ENCODE measurements at places on chromosomes 2 and 18. TPM values are rescaled to one million over a fixed set of nuclear protein-coding genes. Genes with fewer than 3 reads are reported as not detected.

Gene ERICH2
- total RNA-seq: not detected

DNA sequence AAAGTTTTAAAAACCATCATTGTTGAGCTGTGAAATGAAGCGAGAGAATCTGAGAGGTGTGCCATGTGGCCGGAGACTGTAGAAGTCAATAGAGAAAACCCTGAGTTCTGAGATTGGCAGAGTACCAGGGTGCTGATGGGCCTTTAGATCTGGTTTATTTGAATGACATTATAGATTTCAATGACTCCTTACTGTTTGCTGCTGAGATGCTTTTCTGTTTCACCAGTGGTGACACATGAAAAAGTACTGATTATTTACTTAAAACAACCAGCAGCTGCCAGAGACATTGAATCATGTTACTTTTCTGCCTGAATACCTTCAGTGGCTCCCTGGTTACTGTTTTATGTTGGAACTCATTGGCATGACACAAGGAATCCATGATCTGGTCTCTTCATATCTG is 602.7 kb upstream of the ZNF804A start:
- no peak for DNase-seq

GRCh38 chr2:6992794-6993228 is 75.6 kb downstream of the RNF144A start:
- DNase-seq: no peak

Gene RGPD3
- 0.27 TPM for total RNA-seq

DNA sequence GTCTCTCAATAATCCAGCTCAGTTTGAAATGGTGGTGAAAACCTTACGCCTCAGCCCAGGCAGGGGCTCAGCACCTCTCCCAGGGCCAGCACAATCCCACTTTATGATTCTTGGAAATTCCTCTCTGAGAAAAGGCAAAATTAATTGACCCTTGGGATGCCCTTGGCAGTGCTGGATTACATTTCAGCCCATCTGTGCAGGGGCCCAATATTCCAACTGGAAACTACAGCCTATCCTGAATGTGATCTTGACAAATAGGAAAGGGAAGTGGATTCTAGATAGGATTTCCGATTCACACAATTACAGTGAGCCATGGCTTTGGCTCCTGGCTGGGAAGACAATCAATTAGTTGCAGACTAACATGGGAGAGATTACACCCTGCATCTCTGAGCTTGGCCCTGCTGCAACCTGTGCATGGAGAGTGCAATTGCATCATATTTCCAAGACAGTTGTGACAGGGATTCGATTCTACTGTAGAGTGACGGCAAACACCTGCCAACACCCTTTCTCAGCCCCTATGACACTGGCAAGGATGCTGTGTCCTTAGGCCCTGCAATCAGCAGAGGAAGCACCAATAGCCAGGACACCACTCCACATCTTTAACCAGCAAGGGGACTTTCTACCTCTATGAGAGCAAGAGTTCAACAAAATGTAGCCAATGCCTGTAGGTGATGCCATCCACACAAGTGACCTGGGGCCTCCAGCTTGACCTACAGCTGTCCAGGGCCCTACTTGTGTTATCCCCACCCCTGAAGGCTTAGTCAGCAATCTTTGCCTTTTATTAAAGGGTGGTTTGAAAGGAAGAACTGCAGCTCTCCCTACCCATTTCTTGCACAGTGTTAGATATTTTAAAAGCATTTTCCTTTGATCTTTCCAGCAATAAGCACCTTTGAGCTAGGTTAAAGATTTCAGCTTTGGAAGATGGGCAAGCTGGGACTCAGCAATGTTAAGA is 187.2 kb upstream of the HS6ST1 start:
- no peak for DNase-seq

DNA sequence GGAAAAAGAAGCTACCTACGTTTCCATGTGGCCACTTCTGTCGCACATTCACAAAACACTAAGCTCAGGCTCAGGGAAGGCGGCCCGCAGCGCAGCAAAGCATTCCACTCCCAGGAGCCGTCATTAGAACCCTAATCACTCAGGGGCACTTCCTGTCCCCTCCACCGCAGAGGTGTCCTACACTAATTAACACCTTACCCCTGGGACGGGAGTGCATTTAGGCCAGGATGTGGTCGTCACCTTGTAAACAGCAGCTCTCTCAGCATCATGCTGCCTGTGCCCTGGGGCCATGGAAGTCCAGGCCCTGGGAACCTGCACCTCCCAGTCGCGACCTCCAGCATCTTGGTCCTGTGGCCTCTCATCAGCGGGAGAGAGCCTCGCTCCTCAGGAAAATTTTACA is 359.8 kb upstream of the SALL3 start:
- DNase-seq: no peak

DNA sequence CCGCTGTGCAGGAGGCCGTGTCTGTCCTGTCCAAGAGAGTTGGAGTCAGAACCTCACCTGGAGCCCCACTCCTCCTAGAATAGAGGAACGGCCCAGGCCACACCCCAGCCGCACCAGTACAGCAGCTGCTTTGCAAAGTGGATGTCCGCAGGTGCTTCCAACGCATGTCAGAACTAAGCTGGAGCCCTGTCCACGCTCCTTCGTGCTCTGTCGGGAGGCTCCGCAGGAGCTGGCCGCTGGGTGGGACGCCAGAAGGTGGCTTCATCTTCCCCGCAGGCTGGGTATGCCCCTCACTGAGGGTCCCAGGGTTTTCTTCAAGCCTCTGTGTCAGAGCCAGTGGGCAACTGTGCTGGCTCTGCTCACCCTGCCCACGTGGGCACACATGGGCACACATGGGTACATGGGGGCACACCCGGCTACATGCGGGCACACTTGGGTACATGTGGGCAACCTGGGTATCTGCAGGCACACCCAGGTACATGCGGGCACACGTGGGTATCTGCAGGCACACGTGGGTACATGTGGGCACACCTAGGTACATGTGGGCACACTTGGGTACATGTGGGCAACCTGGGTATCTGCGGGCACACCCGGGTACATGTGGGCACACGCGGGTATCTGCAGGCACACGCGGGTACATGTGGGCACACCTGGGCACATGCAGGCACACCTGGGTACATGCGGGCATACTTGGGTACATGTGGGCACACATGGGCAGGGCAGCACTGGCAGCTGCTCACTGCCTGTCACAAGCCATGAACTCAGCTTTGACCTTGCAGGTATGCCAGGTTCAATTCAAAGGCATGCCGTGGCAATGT is 67.1 kb upstream of the CTDP1 start:
- no peak for DNase-seq

GRCh38 chr2:102593516-102593915 is 25.8 kb upstream of the SLC9A2 start:
- DNase-seq: no peak

GRCh38 chr2:37706334-37707183 is 35.1 kb upstream of the CDC42EP3 start:
- DNase-seq: no peak

- no peak for DNase-seq
Observed at GRCh38 chr2:128054104-128054885, 26.4 kb upstream of the SAP130 start.

DNA sequence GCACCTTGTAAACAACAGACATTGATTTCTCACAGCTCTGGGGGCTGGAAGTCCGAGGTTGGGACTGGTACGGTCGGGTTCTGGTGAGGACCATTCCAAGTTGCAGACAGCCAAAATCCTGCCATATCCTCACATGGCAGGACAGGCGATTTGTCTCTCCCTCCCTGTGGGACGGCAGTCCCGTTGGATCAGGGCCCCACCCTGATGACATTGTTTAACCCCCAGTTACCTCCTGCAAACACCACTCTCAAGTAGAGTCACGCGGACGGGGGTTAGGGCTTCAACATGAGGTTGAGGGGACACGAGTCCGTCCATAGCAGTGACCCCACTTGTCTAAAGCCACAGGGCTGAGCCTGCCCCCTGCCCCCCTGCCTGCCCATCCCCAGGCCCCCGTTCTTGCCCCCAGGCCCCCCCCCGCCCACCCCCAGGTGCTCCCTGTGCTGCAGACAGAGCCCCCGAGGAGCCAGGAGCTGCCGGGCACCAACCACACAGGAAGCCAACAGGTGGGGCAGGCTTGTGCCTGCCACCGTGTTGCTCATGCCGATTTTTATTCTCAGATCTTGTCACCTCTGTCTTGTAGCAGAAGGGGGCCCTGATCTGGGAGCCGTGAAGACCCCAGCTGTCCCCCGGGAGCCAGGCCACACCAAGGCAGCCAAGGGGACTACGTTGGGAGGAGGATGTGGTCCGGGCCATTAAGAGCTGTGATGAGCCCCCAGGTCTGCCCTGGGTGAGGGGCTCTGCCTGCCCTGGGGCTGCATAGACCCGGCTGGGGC is 82.2 kb downstream of the NFATC1 start:
- DNase-seq: no peak

Gene LONRF2
- 0.17 TPM for total RNA-seq

Gene MDH1B
- not detected for total RNA-seq

GRCh38 chr2:174014699-174015070 is 49.5 kb upstream of the SP3 start:
- no peak for DNase-seq

DNA sequence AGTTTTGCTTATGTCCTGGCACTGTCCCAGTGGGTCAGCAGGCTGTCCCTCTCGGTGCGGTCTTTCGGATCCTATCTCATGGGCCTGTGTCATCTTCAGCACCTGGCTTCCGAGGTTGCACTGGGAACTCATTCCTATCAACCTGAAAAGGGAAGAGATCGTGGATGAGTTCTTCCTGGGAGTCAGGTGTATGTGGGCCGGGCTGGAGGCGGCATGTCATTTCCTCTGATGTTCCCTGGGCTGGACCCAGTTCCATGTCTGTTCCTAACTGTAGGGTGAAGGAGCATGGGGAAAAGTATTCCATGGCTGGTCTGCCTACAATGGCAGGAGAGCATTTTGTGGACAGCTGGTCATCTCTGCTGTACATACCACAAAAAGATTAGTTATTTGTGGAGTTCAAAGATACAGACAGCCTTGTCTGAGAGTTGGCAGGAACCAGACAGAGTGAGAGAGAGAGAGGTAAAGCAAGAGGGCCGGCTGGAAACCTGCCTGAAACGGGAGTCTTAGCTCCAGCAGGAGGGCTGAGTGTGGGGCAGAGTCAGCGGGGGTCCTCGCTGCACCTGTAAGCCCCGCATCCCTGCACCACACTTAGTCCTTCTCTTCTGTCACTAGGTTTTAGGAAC is 25.2 kb downstream of the FAM228A start:
- DNase-seq: no peak

GRCh38 chr2:23015651-23016200 is 369.3 kb upstream of the KLHL29 start:
- no peak for DNase-seq

GRCh38 chr2:233960203-233960602 is 43.0 kb downstream of the TRPM8 start:
- DNase-seq: no peak

DNA sequence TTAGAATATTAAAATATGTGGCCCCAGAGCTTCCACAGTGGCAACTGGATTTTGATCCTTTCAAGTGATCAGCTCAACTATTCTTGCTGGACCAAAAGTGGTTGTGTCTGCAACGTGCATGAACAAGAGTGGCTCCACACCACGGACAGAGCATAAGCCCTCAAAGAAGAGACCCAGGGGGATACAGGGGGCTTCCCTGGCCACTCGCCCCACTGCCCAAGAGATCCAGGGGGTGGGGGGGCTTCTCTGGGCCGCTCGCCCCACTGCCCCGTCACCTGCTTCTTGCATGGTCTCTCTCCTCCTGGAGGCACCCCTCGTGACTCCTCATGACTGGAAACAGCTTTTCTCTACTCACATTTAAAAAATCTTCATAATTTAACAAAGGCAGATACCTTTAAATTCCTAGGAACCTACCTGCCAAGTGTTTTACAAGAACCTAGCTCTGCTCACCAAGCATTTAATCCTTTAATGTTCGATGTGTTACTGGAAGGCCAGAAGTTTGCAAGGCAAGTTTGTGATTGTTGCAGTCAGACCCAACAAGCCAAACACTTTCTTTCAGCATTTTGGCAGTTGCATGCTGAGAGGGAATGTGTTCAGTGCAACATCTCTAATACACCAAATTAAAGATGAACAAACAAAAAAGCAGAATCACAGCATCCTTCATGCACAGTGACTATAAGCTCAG is 174.3 kb downstream of the BCL2 start:
- no peak for DNase-seq

Gene NOSTRIN
- not detected for total RNA-seq

Gene SGPP2
- total RNA-seq: 12.4 TPM

Gene SCYGR4
- not detected for total RNA-seq

Gene ST6GAL2
- total RNA-seq: not detected

DNA sequence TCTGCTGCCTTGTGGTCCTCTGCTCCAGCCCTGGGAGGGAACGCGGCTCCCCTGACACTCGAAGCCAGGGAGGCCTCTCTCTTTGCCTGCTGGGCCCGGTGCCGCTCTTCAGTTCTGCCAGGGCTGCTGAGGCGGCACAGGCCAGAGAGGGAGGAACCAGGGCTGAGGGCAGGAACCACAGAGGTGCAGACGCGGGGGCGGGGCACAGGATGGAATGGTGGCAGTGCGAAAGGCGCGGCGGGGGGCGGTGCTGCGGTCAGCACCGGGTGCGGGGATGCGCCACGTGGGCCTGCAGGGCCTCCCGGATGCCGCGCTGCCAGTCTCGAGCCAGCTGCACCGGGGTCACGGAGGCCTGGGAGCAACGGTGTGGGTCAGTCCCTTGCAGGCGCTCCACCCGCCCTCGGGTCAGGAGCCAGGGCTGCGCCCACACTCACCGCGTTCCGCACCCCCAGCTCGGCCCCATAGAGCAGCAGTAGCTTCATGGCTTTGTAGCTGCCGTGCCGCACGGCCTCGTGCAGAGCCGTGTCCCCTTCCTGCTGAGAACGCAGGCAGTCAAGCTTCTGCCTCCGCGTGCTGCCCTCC is 4.4 kb downstream of the ANKRD23 start:
- DNase-seq: peak; percentile 73

GRCh38 chr2:189674374-189675112 is at the start of gene ANKAR:
Gene ANKAR, plus strand, starts transcription at chr2:189674670. Its CDS starts 1,821 bp downstream, at chr2:189676491.
- peak; percentile 89 for DNase-seq

GRCh38 chr2:133968446-133968845 is 285.4 kb upstream of the MGAT5 start:
- no peak for DNase-seq

DNA sequence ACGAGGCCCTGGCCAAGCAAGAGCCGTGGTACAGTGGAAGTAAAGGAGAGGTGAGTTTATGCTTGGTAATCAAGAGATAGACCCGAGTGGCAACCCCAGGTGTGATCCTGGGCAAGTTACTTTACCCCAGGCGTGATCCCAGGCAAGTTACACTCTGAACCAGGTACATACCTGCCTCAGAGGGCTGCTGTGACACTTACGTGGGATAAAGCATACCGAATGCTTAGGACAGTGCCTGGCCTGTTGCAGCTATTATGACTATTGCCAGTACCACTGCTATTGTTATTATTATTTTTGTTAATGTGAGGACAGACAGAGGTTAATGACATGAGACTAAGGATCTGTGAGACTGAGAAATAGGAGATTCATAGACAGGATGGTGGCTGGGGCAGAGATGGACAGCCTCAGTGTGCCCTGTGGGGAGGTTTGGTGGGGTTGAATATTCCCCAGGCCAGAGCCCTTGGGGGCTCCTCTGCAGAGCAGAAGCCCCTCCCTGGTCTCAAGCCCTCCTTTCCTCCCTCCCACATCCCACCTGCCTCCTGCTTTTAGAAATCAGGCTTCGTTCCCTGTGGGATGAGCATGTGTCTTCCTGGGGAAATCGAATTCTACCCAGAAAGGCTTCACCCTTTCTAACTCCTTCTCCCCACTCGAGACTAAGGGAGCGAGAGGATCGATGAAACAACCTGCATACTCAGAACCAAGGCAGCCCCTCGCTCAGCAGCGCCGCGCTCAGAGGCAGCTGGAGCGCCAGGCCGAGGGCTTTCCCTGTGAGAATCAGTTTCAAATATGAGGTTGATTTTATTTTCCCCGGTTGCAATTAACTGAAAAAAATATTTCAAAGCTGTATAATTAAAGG is 62.0 kb upstream of the SIX3 start:
- no peak for DNase-seq

- DNase-seq: no peak
Observed at GRCh38 chr18:71913641-71914040, 630.5 kb downstream of the CBLN2 start.

Gene RIOK3
- total RNA-seq: 90.4 TPM

Gene ERLEC1
- 16.8 TPM for total RNA-seq
